ENCODE measurements at places on chromosomes 11 and 22.

GRCh38 chr22:27329966-27330645 lies 471.4 kb downstream of the MN1 start:
- no peak for DNase-seq

GRCh38 chr11:64294774-64295173 lies 3.7 kb downstream of the KCNK4 start:
- DNase-seq: no peak

DNA sequence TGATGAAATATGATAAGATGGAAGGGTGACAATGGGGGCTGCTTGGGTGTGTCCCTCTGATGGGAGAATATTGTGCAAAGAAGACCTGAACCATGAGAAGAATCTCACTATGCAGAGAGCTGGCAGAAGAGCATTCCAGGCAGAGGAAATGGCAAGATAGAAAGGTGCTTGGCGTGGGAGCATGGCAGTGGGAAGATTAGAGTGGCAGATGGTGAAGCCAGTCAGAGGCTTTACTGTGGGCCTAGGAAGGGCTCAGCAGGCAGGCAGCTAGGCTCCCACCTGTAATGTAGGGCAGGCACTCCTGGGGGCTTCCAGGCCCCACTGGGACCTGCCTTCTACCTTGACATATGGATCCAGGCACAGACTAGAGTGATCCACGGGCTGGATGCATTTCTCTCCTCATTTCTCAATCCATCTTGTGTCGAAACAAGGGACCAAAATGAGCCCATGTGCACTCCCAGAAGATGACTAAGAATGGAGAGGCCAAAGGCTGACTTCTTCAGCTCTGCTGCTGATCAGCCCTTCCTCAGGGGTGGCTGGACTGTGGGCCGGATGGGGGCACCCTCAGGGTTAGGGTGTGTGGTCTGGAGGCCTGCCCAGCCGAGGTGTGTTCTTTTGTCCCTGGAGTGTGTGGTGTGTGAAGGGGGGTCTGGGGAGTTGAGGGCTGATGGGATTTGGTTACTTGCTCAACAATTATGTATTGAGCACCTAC lies 88.3 kb downstream of the TSPAN18 start:
- DNase-seq: peak; percentile 43

DNA sequence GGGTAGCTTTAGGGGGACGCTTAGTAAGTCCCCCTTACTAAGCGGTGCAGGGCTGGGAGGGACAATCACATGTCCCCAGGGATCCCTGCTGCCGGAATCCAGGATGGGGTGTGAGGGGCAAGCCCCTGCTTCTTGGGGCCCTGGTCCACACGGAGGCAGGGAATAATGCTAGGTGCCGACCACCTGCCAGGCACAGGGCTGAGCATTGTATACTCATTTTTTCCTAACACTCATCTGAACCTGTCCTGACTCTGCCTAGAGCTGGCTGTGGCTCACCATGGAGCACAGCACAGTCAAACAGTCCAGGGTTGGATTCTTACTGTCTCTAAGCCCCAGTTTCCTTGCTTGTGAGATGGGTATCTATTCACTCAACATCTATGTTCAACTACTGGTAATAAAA lies 1.4 kb upstream of the LTBP3 start:
- no peak for DNase-seq

DNA sequence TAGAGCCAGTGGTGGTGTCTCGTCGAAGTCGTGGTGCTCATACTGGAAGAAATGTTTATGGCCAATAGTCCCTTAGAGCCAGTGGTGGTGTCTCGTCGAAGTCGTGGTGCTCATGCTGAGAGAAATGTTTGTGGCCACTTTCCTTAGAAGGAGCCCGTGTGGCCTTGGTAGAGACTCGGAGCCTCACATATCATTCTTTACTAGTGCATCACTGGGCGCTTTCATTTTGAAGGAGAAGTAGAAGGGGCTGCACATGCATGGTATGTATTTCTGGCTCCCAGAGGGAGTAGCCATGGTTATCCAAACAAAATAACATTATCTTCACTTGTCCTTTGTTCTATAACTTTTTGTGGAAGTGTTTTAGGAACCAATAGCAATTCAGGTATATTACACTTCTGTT lies 69.5 kb downstream of the JAM3 start:
- DNase-seq: no peak

- DNase-seq: no peak
Measured at GRCh38 chr11:130819625-130820024, 96.7 kb downstream of the SNX19 start.

DNA sequence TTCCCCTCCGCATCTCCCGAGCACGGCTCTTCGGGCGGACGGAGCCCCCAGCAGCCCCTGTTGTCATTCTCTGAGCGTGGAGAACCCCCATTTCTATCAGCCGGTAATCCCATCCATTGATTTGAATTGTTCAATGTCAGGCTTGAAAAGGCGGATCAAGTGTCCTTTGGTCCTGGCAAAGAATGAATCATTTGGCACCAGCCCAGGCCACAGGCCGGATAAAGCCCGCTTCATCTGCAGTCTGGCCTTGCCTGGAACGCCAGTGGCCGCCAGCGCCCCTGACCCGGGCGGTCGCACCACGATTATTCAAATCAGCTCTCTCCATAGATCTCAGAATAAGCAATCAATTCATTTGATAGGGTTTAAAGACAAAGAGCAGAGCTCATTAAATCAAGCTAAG lies 188.9 kb downstream of the BRD1 start:
- DNase-seq: no peak

DNA sequence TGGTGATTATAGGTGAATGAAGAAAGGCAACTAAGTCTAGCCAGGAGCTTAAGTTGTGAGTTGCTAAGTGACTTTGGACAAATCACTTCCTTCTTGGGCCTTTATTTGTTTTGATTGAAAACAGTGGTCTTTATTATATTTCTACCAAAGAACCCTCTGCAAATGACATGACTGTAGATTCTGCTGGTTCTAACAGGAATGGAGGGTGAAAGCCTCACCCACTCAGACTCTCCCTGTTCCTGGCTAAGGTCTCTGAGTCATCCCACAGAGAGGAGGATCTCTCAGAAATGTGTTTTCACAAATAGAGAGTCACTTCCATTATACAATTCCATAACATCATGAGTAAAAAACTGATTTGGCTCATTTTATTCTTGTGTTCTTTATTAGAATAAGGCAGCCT lies 583.9 kb upstream of the LRRC4C start:
- DNase-seq: no peak

DNA sequence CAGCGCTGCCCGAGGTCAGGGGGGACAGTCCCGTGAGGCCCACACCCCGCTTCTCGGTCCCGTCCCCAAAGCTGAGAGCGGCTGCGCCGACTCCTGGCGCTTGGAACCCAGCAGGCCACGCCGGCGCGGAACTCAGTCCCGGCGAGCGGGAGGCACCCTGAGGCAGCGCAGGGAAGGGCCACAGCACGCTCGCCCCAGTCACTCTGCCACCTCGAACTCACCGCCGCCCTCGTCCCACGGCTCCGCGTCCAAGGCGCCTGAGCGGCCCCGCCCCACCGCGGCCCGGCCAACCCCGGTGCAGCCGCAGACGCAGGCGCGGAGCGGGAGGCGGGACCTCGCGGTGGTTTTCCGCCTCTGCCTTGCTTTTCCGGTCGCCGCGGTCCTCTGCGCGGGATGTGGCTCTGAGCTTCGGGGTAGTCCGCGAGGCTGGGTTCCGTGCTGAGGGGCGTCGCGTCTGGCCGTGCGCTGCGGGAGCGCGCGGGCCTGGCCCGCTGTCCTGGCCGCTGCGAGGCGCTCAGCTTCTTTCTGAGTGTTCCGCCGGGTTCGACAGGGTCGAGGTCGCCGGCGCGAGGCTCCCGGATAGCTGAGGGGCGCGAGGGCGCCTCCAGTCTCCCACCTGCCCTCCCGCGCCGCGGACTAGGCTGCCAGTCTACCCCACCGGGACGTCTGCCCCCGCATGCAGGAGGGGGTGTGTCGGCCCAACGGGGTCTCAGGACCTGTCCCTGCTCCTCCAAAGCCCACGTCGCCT lies at the start of gene CDPF1:
TSS of gene CDPF1 (minus strand) at position 259 of the 748 bp plus-strand sequence. CDS start 2,009 bp downstream, outside the sequence.
- peak; percentile 94 for DNase-seq

All from suppressor macrophage treated with lipopolysaccharide for 1 hour (primary cell).